NCI-H1105 treated with DMSO at 0.1 percent for 48 hours (cell line): ENCODE measurements at places on chromosomes 3 and 15.

GRCh38 chr15:51830276-51830806, 888 bp downstream of the TMOD3 start:
- DNase-seq = no peak

GRCh38 chr3:172726380-172726779, 15.5 kb upstream of the NCEH1 start:
- no peak for DNase-seq

- DNase-seq = no peak
Measured at GRCh38 chr3:116029266-116029665, 406.0 kb downstream of the GAP43 start.

GRCh38 chr15:88725305-88726210, 77.7 kb upstream of the ACAN start:
- no peak for DNase-seq
